CD4-positive, alpha-beta T cell (primary cell): ENCODE measurements at places on chromosomes 4 and X.

GRCh38 chrX:134659761-134660160, 1.5 kb upstream of the PLAC1 start:
- no peak for DNase-seq

GRCh38 chr4:113378836-113379235, 329.4 kb downstream of the ANK2 start:
- DNase-seq = no peak

DNA sequence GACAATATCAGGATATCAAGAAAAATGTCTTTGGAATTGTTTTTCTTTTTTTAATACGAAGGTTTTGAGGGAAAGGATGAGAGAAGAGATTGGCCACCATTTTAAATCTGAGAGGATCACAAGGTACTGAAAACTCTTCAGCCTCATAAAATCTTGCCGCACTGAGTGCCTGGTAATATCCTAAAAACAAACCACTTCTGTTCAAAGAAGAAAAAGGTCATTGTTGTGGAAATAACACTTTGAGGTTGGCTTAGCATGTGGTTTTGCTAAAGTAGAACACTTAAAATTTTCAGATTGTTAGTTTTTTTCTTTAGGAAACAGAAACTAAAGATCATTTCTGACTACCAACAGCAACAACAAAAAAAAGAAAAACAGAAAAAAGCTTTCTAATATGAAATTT, 1.0 kb upstream of the CLDN22 start:
- DNase-seq = no peak

- DNase-seq = no peak
These were observed 269.1 kb downstream of the PCDH18 start for GRCh38 chr4:137263206-137263605.

DNA sequence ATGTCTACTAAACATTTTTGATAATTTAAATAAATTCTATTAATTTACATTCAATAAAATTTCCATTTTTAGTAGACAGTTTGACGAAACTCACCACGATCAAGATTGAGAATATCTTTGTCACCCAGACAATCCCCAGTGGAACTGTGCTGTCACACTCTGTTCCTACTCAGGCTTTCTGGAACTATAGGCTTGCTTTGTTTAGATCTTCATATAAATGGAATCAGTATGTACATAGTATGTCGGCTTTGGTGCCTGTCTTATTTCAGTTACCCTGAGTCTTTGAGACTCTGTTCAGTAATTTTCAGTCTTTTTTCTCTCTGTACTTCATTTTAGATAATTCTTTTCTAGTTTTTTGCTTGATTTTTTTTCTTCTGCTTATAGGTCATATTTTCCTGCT, 163.5 kb upstream of the EMCN start:
- no peak for DNase-seq

DNA sequence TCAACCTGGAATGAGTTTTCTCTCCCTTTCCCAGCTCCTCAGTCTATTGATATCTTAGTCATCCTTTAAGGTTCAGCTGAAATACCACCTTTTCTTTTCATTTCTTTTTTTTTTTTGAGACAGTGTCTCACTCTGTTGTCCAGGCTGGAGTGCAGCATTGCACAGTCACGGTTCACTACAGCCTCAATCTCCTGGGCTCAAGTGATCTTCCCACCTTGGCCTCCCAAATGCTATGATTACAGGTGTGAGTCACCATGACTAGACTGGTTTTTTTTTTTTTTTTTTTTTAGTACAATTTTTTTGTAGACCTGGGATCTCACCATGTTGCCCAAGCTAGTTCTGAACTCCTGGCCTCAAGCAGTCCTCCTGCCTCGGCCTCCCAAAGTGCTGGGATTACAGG, 28.9 kb downstream of the AFF1 start:
- no peak for DNase-seq

- DNase-seq = no peak
These were observed 313.9 kb downstream of the MID1IP1 start for GRCh38 chrX:39115166-39115565.

DNA sequence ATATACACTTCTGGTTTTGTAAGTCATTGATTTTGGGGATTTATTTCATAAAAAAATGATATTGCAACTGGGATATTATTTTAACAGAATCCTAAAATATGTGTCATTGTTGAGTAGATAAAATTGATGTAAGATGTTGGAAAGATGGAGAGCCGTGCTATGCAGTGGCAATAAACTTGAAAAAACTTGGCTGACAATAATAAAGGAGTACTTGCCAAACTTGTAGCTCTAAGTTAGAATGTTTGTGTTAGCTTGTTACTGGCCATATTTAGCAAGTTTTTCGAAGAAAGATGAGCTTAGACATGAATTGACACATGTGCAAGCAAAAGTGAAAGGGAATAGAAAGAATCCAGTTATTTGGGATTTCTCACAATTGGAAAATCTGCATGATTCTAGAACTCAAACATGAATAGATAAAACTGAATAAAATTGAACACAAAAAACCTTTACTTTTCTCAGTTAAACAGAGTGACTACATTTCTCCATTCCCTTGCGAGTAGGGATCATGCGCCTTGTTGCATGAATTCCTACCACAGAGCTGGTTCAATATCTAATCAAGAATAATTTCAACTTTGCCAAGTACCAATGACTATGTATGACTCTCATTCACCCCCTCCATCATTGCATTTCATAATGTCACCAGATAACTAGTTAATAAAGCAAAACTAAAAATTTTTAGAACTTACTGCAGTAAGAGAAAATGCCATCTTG, 327.8 kb downstream of the CAMK2D start:
- DNase-seq = no peak

DNA sequence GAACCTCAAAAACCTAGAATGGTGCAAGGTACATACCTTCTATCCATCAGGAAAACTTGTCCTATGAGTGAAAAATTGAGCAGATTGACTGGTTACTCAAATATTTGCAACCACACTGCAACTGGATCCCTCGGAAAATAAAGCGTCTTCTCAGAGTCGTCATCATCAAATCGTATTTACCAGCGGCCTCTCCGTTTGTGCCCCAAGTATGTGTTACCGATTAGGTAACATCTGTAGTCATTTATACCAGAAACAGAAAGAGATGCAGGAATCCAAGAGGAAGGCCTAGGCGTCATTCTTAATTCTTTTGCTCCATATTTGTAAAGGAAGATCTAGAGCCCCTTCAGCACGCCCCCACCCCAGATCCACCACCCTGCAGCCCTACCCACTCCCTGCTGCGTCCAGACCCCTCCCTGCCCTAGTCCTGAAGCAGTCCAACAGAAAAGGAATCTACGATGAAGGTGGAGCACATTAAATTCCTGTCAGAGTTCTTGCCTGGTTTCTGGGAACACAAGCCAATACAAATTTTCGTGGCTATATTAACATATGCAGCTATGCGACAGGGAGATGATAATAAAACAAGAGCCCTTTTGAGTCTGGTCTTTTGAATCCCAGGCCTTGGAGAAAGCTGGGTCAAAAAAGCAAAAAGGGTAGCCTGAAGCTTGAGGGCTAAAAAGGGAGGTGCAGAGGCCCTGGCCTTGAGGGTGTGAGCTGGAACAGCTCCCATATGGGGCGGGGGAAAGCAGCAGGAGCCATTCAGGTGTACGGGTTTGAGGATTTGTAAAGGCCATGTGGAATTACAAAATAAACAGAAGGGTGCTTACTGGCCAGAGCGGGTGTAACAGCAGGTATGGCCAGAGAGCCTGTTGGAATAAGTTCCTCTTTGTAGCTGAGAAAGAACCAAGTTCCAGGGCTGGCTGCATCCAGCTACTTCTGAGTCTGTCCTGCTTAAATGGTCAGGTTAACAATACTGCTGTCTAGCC, 77.0 kb downstream of the ZNF827 start:
- no peak for DNase-seq

GRCh38 chr4:176999935-177000543, 207.3 kb upstream of the VEGFC start:
- DNase-seq = no peak

DNA sequence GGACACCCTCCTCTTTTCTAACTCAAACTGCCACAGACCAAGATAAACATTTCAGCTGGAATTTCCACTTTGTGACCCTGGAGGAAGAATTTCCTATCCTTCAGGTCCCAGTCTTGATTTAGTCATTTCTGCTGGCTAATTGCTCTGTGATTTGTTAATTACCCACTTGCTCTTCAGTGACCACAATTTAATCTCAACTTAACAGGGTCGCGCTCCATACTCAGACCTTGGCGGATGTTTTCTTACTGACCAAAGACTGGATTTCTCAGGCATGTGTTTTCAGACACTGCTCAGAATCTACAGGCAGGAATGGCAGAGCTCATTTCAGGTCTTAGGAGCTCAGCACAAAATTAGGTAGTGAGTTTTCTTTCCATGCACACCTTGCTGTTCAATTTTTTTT, 188.9 kb downstream of the ASMT start:
- DNase-seq = no peak

DNA sequence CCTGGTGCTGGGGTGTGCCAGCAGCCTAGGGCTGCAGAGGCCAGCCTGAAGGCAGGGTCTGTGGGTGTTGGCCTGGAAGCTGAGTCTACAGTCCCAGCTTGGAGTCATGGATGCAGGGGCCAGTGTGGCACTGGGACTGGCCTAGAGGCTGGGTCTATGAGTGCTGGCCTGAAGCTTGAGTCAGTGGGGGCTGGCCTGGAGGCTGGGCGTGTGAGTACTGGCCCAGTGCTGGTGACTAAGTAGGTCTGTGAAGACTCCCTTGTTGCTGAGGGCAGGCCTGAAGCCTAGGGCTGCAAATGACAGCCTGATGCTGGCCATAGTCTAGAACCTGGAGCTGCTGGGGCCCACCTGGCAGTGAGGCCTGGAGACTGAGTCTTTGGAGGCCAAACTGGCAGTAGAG, 31.3 kb upstream of the ALG13 start:
- no peak for DNase-seq

DNA sequence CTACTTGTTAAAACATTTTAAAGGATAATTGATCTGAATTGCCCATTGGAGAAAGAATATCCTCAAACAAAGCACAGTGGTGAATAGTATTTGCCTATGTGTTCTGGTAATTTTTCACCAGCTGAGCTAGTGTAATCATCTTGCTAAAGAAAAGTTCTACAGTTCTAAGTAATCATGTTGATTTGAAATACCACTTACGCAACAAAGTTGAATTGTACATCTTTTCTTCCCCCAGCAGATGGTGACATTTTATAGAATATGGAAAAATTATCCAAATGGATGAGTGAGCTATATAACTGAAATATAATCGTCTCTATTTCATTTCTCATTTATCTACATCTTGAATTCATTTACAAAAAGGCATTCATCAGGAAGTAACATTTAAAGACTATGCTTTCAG, 9.7 kb upstream of the ZNF674 start:
- no peak for DNase-seq

- no peak for DNase-seq
These were observed 544.8 kb upstream of the ADGRL3 start for GRCh38 chr4:60655356-60655755.

DNA sequence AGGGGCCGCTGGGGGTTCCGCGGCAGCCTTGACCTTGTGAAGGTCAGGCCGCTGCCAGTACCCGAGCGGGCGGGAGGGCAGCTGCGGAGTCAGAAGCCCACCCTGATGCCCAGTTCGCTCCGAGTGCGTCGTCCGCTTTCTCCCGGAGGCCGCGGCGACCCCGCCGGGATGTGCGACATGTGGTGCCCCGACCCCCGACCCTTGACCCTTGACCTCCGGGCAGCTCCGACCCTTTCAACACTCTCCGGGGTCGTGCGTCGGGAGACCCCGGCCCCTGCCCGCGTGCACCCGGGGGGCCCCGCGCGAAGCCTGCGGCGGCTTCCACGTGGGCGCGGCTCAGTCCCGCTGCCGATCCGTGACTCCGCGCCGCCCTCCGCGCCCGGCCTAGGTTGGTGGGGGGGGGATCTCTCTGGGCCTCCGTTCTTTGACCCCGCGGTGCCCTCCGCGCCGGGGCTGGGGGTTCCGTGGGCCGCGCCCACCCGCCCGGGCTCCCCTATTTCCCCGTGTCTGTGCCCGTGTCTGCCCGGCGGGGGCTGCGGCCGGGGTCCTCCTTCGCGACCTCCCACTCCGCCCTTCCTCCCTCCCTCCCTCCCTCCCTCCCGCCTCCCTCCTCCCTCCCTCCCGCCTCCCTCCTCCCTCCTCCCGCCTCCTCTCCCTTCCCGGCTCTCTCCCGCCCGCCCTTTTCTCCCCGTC, 609 bp upstream of the SLC25A6 start:
- DNase-seq = no peak

DNA sequence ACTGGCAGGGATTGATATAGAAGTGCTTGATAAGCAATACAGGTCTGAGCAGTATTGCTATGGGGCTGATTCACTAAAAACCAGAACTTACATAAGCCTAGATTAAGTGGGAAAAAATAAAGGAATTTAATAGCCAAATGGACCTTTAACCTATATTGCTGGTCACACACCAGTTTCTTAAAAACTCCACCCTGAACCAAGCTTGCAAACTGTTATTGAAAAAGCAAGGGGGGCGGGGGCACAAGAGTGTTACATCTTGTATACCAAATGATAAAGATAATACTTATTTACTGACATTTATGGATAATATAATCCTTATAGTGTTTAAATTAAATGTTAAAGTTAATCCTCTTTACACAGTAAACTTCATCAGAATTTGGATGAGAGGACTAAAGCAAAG, 40.3 kb upstream of the PITX2 start:
- DNase-seq = no peak

- DNase-seq = no peak
These were observed 219.0 kb upstream of the GIMD1 start for GRCh38 chr4:106587558-106587957.

GRCh38 chr4:95142932-95143331, 385.2 kb downstream of the BMPR1B start:
- DNase-seq = no peak

DNA sequence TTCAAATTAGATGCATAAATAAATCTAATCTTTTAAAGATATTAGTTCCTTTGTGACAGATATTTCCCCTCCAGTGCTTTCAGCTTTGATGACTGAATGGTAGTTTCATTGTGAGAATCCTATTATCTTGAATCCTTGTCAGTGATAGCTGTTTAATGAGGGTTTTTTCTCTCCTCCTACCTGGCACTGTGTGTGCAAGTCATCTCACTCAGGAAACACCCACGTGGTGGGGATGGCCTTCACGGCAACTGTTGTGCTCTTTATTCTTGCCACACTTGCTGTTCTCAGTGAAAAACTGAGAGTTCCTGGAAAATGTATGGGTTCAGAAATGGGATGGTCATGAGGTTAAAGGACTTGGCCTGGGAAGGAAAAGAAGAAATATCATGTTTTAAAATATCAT, 129.9 kb downstream of the SPRY1 start:
- no peak for DNase-seq

GRCh38 chrX:34656842-34657725, at the start of gene TMEM47:
TMEM47 (minus strand) TSS chrX:34657285; CDS start chrX:34657029, 256 bp downstream.
- DNase-seq = no peak

DNA sequence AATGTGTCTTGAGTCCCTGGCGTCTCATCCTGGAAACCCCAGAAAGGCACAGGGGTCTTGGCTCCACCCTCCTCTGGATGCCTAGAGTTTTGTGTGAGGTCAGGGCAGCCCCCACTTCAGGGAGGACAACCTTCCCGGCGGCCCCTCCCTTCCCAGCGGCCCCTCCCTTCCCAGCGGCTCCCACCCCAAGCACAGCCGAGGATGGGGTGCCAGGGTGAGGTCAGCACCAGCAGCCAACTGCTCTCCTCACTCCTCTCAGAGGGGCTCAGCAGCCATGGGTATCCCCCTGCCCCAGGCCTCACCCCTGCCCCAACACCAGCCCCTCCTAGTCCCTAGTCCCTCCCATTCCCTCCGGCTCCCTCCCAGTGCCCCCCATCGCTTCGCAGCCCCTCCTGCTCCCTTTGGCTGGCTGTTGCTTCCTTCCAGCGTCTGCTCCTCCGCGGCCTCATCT, 17.4 kb downstream of the DGKQ start:
- DNase-seq = no peak
